ENCODE measurements at places on chromosomes 3 and 15.

- no peak for DNase-seq
These were observed 411.0 kb upstream of the ATP11B start for GRCh38 chr3:182382112-182382857.

GRCh38 chr15:83842281-83842680 lies 188.4 kb downstream of the ADAMTSL3 start:
- no peak for DNase-seq

GRCh38 chr15:83339396-83339795 lies 54.9 kb upstream of the BNC1 start:
- no peak for DNase-seq

DNA sequence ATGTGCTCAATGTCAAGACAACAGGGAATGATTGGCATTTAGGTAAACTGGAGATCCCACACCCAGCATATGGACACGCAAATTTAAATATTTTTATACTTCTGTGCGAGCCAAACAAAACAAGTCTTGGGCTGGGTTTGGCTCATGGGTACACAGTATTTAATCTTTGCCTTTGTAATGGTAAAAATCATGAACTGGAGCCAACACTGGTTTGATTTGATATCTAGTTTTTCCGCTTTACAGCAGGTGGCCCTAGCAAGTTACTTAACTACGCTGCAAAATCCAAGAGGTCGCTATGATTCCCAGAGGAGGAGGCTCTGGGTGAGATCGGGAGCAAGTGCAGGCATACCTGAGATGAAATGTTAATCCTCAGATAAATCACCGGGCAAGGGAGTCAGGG lies 207.9 kb upstream of the SATB1 start:
- no peak for DNase-seq

GRCh38 chr15:78999636-79000035 lies 54.8 kb upstream of the CTSH start:
- DNase-seq: no peak

All from muscle of arm (tissue), 14 donors.